ENCODE measurements at places on chromosomes 12 and 14.

DNA sequence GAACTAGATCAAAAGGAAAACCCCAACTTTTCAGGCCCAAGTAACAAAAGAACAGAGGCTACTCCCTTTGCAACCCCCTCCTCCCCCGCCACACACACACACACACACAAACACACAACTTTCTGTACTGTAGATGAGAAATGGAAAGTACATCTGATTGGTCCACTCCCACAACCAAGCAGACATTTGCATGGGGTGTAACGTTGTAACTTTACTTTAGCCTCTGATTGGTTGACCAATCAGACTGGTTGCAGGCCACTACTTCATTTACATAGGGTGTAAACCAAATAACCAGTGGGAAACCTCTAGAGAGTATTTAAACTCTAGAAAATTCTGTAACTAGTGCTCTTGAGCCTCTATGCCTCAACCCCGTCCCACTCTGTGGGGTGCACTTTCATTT is 425.5 kb downstream of the GXYLT1 start:
- no peak for DNase-seq

DNA sequence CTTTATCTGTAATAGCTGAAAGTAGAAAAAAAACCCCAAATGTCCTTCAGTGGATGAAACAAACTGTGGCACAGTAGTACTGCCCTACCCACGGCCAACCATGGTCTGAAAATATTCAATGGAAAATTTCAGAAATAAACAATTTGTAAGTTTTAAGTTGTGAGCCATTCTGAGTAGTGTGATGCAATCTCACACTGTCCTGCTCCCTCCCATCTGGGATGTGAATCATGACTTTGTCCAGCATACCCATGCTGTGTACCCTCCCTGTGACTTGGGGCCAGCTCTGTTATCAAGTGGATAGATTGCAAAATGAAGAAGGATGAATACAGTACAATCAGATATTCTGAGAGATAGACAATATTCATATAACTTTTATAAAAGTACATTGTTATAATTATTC is 106.2 kb downstream of the SMOC1 start:
- peak; percentile 69 for DNase-seq

DNA sequence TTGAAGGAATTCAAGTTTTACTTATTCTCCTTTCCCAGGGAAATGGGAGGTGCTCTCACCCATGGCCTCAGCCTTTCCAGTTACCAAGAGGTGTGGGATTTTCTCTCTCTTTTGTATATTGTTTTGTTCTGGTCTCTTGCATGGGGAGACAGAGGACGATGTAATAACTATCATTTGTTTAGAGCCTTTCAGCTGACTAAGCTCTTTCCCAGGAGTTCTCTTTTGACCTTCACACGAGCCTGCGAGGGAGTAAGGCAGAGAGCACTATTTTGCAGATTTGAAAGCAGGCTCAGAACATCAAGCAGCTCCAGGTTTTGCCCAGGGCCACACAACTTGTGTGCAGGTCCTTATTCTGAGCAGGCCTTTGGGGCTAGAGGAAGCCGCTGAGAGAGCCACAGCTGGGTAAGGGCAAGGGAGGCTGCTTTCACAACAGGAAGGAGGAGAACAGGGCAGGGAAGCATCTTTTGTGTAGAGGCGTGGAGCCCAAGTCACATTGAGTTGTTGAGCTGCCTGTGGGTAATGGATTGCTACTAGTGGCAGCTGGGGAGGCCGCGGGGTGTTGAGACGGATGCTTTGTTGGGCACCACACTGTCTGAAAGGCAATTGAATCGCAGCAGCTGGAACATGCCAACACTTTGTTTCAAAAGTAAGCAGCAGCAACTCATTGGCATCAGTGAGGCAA is 116.2 kb downstream of the PRMT8 start:
- no peak for DNase-seq

GRCh38 chr12:65948320-65949008 is 124.2 kb downstream of the HMGA2 start:
- DNase-seq: peak; percentile 95

DNA sequence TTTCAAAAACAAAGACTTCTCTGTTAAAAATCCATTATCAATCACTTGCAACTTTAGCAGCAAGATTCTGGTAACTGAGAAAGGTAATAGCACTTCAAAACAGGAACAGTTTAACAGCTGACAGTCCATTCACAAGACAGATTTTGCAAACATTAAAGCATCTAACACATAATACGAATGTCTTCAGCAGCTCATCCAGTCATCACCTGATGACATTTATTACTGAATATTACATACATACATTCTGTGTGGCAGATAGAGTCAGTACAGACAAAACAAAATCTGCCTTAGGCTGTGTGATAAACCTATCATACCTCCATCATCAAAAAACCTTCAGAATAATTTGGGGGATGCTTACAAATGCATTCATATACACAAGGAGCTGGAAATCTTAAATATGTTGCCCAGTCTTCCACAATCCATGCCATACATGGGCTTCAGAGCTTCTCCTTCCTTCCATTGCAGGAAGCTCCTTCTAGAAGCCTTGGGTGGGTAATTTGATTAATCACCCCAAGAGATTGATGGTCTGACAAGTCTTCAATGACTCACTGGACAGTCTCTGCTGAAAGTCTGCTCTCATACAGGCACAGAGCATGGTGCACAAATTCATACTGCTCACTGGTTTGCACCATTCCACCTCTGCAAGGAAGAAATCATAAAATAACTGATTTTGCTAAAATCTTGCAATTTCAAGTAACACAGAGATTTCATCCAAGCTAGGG is 1.6 kb upstream of the PTPRB start:
- DNase-seq: no peak

GRCh38 chr14:24115422-24116127 is 826 bp upstream of the NRL start:
- DNase-seq: peak; percentile 40

GRCh38 chr12:108633534-108634248 is at the start of gene SELPLG:
Gene SELPLG (minus strand): TSS chr12:108633894. CDS start chr12:108624307, 9,587 bp downstream.
- no peak for DNase-seq

DNA sequence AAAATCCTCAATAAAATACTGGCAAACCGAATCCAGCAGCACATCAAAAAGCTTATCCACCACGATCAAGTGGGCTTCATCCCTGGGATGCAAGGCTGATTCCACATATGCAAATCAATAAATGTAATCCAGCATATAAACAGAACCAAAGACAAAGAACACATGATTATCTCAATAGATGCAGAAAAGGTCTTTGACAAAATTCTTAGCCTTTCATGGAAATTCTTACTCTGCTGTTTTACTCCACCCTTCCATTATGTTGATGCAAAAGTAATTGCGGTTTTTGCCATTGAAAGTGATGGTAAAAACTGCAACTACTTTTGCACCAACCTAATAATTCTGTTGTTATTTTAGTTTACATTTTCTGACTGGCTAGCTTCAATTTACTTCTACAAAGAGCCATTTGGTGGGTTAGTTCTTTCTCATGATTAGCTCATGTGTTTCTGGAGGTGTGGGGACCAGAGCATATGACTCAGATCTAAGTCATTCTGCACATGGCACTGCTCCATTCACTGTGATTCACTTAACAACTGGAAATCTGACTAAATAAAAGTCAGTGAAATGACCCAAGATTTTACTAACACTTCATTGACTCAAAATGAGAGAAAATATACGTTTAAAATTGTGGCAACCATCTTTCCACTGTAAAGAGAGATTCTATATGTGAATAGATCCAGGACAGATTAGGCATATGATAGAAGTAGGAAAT is 99.9 kb downstream of the TMTC3 start:
- peak; percentile 96 for DNase-seq

GRCh38 chr14:54698966-54699530 is 132.1 kb downstream of the SAMD4A start:
- peak; percentile 70 for DNase-seq

GRCh38 chr12:94649349-94650142 is 811 bp downstream of the TMCC3 start:
- peak; percentile 64 for DNase-seq

DNA sequence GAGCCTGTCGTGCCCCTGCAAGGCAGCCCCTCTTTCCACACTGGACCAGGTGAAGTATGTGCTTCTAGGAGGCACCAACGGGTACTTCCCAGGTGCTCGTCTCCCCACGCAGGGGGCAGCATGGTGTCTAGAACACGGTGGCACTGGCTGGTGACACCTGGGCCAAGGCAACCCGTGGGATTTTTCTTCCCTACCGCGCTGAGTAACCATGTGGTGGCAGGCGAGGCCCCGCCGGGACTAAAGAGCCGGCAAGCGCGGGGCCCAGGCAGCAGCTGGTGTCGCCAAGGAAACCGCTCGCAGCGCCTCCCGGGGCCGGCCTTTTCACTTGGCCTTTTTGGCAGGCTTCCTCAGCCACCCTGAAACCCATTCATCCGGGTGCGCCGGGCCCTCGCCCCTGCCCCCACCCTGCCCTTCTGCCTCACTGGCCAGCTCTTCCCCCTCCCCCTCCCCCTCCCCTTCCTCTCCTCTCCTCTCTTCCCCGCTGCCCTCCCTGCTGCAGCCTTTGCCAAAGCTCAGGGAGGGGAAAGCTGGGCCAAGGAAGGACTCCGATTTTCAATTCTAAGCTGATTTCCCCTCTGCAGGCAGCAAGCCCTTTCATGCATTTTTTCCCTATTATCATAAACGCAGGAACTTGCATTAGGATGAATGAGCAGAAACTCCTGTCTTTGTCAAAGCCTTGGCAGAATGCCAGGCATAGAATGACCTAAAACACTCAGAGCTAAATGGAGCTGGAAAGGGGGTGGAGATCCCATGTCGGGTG is 81.2 kb downstream of the IRF2BPL start:
- DNase-seq: peak; percentile 96

DNA sequence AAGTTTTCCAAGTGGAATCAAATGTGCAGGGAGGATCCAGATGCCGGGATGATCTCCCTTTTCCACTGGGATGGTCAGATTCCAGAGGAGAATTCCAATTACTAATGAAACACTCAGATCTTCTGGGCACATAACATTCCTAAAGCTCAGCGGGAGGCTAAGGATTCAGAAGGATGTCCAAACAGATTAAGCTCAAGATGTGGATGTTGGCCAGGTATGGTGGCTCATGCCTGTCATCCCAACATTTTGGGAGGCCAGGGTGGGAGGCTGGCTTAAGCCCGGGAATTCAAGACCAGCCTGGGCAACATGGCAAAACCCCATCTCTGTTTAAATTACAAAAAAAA is 62.0 kb upstream of the PNMA1 start:
- peak; percentile 30 for DNase-seq

DNA sequence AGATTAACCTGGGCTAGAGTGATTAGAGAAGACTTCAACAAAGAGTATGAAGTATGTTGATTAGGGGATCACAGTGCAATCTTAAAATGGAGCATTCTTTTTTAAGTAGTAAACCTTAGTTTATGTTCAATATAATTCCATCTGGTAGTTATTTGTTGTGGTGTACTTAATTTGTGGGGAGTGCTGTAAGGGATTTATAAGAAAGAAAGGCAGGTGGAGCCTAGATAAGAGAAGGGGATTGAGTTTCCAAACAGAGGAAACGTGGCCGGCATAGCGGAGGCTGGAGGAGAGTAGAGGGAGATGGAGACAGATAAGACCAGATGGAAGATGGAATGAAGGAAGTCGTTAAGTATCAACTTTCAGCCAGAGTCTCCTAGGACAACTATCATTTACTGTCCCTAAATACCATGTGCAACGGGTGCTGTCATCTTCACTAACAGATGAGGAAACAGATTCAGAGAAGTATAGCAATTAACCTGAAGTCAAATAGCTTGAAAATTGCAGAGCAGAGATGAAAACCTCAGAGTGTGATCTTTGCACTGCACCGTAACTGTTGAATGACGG is 38.1 kb downstream of the GOLGA5 start:
- DNase-seq: no peak

DNA sequence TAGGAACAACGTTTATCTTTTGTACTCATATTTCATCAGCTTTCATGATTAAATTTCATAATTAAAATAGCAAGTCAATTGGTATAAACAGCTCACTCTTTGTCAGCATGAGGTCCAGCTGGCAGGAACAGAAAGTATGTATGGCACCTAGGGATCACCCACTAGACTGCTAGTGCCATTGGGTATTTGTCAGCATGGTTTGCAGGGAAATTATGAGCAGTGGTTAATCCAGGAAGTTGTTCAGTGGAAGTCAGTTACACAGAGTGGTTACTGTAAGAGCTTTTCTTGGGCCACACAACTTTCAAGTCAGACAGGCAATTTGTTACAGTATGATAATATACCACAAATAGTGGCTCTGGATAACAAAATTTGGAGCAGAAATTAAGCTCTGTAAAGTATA is 340.3 kb upstream of the RGS6 start:
- peak; percentile 90 for DNase-seq

DNA sequence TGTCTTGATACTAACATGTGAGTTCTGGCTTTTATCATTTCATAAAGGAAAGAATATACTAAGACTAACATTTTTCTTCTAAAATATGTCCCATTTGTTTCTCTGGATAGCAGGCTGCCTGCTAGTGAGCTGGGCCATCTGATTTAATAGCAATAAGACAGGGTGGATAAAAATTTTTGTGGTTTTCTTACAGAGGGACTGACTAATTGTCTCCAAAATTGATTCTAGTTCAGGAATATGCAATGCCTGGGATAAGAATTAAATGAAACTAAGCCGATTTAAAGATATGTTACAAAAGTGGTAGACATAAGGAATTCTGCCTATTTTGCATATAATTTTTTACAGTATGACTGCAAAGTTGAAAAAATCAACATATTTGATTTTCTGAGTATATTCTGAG is 252.9 kb upstream of the NAV3 start:
- peak; percentile 69 for DNase-seq

DNA sequence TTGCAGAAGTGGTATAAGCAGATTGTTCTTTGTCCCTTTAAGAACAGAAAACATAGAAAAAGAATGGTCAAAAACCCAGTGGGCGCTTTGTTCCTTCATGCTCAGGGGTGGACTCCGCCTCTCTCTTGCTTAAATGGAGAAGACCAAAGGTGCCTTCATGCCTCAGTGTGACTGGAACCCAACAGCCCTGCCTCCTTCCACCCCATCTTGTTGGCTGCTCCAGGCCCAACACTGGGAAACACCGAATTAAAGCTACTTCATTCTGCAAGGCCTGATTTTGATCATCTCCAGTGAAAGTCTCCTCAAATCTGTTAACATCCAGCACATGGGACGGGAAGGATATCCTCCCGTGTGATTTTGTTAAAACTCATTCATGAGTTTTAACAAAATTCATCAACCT is 103.7 kb downstream of the BCL11B start:
- DNase-seq: no peak

- no peak for DNase-seq
These were observed 413.4 kb downstream of the BCL11B start for GRCh38 chr14:98858561-98858960.

- peak; percentile 67 for DNase-seq
These were observed 764 bp downstream of the RBM25 start for GRCh38 chr14:73058922-73059673.
